Lung (tissue), 17 donors: ENCODE measurements at places on chromosomes 5 and 9.

- no peak for DNase-seq
- no peaks in the 10 kb centered on the region for H3K27me3 ChIP-seq
- H3K36me3 ChIP-seq, result peaks cover 58% of the 10 kb centered on the region
- no peak overlapping the region for H3K4me3 ChIP-seq
These were observed 231.5 kb downstream of the FANCC start for GRCh38 chr9:95085861-95086563.

- H3K27ac ChIP-seq, result no peak overlapping the region
- no peaks in the 10 kb centered on the region for H3K36me3 ChIP-seq
- H3K27me3 ChIP-seq, result no peaks in the 10 kb centered on the region
- H3K4me1 ChIP-seq, result peaks cover 30% of the 10 kb centered on the region
- H3K4me3 ChIP-seq, result no peak overlapping the region
These were observed 297.1 kb downstream of the KCTD16 start for GRCh38 chr5:144467792-144468191.

DNA sequence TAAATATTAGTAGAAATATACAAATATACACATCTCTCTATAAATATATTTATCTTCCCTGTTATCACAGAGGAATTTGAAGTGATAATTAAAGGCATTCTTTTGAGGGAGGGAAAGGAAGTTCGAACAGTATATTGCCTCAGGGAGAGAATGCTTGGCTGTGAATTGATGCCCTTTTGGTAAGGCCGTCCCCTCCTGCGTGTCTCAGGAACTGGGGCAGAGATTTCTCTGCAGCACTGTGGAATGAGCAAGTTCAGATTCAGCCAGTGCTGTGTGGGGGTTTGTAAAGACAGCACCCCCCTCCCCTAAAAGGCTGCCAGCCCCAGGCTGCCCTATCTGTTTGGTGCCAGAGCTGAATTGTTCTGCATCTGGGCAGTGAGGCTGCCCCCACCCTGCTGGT lies 42.0 kb downstream of the UBE2QL1 start:
- no peaks in the 10 kb centered on the region for H3K36me3 ChIP-seq
- peaks cover 3% of the 10 kb centered on the region for H3K27me3 ChIP-seq
- DNase-seq, result no peak
- H3K4me1 ChIP-seq, result peaks cover 3% of the 10 kb centered on the region

DNA sequence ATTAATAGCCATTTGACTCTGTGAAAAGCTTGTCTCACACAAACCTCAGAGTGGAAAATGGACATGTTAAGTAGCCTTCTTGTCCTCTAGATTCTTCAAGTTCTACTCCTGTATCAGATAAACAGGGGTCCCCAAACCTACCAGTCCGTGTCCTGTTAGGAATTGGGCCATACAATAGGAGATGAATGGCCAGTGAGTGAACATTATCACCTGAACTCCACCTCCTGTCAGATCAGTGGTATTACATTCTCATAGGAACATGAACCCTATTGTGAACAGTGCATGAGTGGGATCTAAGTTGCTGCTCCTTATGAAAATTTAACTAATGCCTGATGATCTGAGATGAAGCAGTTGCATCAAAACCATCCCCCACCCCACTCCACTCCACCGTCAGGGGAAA lies 136.3 kb downstream of the TMEM232 start:
- H3K36me3 ChIP-seq, result no peaks in the 10 kb centered on the region
- H3K4me3 ChIP-seq, result no peak overlapping the region
- DNase-seq, result no peak
- no peak overlapping the region for H3K27ac ChIP-seq
- no peaks in the 10 kb centered on the region for H3K4me1 ChIP-seq

DNA sequence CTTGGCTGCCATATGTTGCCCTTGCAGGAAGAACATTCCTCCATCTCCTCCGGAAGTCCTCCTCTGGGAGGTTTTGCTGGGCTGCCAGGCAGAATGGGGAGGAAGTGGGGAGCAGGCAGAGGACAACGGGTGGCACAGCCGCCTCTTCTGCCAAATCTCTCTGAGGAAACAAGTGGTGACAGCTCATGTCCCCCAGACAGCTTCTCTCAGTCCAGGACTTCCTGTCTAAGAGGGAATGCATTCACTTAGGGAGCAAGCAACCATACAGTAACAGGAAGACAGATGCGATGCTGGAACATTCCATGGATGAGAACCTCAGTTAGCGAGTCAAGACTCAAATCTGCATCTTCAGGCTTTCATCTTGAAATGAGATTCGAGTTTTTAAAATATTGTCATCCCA lies 701.0 kb downstream of the SEMA5A start:
- no peaks in the 10 kb centered on the region for H3K4me1 ChIP-seq
- H3K36me3 ChIP-seq, result no peaks in the 10 kb centered on the region
- H3K27me3 ChIP-seq, result no peaks in the 10 kb centered on the region

DNA sequence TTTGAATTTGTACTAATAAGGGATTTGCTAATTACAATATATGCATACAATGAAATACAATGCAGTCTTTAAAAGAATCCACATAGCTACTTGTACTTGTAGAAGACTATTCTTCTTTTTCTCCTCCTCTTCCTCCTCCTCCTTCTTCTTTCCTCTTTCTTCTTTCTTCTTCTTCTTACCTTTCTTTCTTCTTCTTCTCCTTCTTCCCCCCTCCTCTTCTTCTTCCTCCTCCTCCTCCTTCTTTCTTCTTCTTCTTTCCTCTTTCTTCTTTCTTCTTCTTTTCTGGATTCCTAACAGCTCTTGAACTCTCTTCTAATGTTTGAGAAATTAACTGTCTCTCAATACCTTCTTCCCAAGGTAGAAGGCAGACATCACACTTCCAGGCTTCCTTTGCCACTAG lies 29.3 kb upstream of the FSTL4 start:
- H3K27me3 ChIP-seq, result no peaks in the 10 kb centered on the region
- H3K4me3 ChIP-seq, result no peak overlapping the region
- H3K27ac ChIP-seq, result no peak overlapping the region
- no peaks in the 10 kb centered on the region for H3K4me1 ChIP-seq
